Stromal cell of bone marrow (primary cell): ENCODE measurements at places on chromosomes 4 and X.

DNA sequence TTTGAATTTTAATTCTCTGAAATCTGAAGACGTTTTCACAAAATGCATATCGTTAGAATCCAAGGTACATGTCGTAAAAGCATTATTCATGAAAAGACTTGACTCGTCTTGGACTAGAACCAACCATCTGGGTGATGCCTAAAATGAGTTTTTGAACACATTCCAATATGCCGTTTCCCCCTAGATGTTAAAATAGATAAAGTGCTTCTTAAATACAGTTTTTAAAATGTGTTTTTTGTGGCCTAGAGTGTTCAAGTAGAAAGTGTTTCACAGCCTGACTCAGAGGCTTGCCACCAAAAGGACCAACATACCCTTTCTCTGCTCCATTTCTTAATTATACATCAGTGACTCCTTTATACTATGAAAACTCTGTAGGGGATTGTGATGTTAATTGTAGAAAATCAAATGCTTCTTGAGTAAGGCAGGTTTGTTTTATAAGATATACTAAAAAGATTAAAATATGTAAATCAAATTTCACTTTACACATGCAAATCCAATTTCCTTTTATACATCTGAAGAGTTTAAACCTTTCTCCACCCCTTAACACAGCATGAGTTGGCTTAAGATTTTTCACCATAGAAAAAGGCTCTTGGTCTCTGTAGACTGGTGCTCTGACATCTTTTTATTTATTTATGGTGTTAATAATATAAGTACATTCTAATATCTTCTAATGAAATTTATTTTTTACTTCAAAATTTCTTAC, 48.4 kb downstream of the PRKG2 start:
- peak; percentile 10 for DNase-seq

DNA sequence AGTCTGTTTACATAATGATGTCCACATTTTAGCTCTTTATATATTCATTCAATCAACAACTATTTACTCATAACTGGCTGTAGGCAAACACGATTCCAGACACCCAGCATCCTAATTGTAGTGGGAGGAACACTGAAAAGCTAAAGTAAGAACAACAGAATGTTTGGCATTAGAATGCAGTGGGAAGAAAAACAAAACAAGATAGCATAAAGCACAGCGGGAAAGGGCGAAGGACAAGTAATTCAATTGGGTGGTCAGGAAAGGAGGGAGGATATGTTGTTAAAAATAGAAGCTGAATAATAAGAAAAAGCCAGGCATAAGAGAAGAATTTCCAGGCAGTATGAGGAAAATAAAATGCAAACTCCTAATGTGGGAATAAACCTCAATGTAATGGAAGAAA, 189.5 kb upstream of the FAT4 start:
- no peak for DNase-seq

GRCh38 chrX:2781698-2782097, 29.9 kb downstream of the XG start:
- no peak for DNase-seq

DNA sequence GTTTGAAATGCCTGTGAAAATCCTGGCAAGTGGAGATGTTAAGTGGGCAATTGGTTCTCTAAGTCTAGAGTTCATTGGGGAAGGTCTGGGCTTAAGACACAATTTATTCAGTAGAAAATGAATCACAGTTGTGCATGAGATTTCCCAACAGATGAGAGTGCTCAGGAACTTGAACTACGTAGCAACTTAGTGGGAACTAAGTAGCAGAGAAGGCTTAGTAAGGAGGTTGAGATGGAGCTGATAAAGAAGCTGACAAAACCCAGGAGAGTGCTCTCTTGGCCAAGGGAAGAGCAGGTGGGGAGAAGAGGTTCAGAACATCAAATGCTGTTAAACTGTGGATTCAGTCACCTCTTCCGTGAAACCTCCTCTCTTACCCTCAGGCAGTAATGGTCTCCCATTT, 33.0 kb downstream of the AFF1 start:
- DNase-seq = no peak

- no peak for DNase-seq
Measured at GRCh38 chr4:41133454-41134018, 80.8 kb downstream of the APBB2 start.

DNA sequence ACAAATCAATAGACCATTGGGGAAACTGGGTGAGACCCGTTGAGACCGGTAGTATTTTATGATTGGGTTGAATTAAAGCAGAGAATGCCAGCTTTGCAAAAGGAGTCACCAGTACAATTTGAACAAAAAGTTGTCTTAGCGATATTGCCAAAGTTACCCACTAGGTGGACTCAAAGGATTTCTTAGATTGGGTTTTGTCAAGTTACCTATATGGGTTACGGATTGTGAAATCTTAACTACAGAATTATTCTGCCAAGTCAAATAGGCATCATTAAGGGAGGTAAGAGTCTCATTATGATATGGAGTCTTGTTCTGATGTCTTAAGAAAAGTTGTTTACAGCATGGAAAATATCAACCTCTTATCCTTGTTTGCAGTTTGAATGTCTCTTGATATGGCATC, 15.0 kb upstream of the CT47A1 start:
- no peak for DNase-seq

GRCh38 chrX:154775419-154776349, 13.0 kb downstream of the DKC1 start:
- DNase-seq = no peak

- no peak for DNase-seq
Measured at GRCh38 chrX:110163488-110163887, 154.4 kb downstream of the AMMECR1 start.

DNA sequence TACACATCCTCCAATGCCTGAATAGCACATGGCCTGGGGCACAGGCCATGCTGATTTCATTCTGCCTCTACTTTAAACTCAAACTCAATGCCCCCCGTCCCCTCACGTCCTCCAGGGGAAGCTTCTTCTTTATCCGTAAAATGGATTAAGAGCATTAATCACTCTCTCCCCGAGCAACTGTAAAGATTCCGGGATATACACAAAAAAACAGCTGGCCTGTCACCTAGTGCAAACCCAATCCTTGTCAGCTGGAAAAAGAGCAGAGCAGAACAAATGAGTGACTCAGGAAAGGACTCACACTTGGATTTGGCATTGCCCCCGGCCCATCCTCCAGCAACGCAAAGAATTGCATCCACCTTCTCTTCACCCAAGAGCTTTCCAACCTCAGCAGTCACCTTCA, 7.8 kb downstream of the QDPR start:
- DNase-seq = no peak

GRCh38 chr4:157013656-157014055, 42.1 kb upstream of the PDGFC start:
- no peak for DNase-seq

DNA sequence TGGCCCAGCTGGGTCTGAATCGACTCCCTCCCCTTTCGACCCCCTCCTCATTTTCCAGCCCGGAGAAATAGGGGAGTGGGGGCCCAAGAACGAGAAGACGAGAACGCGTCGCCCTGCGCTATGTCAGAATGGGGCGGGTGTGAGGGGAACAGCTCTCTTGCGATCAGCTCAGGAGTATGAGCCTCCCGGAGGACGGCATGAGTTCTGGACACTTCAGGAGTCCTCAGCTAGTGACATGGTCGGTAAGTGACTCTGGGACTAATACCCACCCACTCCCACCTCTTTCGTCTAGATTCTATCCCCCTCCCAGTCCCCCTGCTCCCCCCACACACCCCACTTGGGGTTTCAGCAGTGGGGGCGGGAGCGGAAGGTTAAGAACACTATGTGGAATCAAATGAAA, 944 bp downstream of the KLF8 start:
- no peak for DNase-seq

DNA sequence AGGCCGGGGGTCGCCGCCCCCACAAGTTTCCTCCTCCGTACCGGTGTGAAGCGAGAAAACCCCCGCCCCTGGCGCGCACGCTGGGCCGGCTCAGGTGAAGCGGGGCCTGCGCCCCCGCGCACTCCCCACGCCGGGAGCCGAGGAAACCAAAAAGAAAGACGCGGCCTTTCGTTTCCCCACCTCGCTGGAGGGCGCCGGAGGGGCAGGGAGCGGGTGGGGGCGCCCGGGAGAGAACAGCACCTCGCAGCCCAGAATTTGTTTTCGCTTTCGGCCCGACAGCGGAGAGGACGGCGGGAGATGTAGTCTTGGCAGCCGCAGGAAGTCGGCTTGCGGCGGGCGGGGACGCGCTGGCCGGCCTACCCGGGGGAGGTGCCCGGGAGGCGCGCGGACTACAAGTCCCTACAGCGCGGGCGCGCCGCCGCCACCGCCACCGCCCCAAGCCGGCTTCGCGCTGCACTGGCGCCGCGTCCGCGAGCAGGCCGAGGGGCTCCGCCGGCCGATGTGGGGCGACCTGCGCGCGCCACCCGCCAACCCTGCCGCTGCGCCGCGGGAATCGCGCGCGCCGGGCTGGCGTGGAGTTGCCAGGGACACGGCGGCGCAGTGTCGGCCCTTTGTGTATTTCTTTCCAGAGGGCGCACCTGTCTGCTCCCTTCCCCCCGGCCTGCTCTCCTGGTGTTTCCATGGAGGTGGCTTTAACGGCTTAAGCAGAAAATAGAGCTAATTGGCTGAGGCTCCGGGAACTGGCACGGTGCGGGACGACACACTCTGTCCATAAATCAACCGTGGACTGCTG, at the start of gene OTUD4:
TSS of gene OTUD4 (minus strand) at position 292 of the 793 bp plus-strand sequence. CDS start 616 bp downstream, outside the sequence.
- peak; percentile 90 for DNase-seq

GRCh38 chr4:5399790-5400421, 308.5 kb downstream of the EVC2 start:
- DNase-seq = no peak

GRCh38 chr4:75497133-75497532, 17.1 kb downstream of the RCHY1 start:
- no peak for DNase-seq

DNA sequence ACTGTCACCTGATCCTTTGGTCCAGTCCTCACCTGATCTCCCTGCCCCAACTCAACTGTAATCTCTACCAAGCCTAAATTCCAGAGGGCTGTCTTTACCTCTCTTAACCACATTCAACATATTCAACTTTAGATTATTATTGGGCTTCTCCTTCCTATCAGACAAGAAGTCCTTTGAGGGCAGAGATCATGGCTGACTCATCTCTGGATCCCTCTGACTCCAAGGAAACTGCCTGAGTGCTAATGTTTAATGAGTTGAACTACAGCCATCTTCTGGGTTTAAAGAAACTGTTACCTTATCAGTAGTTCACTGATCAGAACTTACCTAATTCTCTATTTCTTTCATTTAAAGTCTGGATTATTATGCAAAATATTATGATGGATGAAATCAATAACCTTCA, 135.7 kb downstream of the GPC3 start:
- DNase-seq = no peak

DNA sequence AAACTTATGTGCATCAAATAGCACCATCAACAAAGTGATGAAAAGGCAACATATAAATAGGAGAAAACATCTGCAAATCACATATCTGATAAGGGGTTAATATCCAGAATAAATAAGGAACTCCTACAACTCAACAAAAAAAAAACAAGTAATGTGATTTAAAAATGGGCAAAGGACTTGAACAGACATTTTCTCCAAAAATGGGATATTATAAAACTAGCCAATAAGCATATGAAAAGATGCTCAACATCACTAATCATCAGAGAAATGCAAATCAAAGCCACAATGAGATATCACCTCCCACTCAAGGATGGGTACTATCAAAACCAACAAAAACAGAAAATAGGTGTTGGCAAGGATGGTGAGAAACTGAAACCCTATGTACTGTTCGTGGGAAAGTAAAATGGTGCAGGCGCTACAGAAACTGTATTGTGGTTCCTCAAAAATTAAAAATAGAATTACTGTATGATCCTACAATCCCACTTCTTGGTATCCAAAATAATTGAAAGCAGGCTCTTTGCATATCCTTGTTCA, 2.4 kb downstream of the DNAJB14 start:
- DNase-seq = no peak

DNA sequence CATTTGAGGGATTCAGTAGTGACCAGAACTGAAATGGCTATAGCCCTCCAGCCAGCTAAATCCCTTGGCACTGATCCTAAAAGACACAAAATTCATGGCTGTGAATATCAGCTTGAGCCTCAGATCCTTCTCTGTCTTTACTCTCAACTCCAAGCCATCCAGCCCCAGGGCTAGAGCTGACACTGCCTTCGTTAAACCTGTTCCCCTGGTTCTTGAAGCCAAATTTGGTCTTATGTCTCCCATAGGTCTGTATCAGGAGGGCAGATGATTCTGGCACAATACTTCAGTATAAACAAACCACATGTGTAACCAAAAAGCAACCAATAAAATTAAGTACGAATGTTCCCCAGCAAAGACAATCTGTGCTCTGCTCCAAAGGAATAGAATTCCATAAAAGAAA, 78.0 kb downstream of the ANOS1 start:
- DNase-seq = no peak

- DNase-seq = peak; percentile 36
Measured at GRCh38 chr4:2811830-2812611, 19.1 kb downstream of the SH3BP2 start.

- no peak for DNase-seq
Measured at GRCh38 chrX:138928737-138929459, 217.4 kb upstream of the FGF13 start.

GRCh38 chr4:92651536-92651935, 347.8 kb downstream of the GRID2 start:
- no peak for DNase-seq

GRCh38 chr4:87840149-87840548, 7.4 kb downstream of the MEPE start:
- no peak for DNase-seq

- DNase-seq = no peak
Measured at GRCh38 chr4:188639479-188640100, 500.3 kb downstream of the TRIML1 start.

- no peak for DNase-seq
Measured at GRCh38 chrX:111101580-111101979, 5.6 kb downstream of the PAK3 start.

DNA sequence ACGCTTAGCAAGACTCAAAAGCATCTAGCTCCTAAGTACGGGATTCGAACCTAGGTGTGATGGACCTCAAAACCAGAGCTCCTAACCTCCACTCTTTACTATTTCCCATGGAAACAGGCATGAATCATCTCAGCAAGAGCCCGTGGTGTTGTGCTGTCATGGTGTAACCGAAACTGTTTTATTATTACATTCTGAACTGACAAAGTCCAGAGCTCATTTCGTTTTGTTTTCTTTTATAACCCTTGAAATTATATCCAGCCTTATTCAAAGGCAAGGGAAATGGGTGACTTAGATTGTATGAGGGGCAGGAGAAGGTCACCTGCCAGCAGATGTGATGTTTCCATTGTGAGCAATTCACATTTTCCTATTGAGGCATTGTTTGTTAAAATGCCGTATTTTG, 301.1 kb downstream of the FRMPD4 start:
- DNase-seq = no peak

DNA sequence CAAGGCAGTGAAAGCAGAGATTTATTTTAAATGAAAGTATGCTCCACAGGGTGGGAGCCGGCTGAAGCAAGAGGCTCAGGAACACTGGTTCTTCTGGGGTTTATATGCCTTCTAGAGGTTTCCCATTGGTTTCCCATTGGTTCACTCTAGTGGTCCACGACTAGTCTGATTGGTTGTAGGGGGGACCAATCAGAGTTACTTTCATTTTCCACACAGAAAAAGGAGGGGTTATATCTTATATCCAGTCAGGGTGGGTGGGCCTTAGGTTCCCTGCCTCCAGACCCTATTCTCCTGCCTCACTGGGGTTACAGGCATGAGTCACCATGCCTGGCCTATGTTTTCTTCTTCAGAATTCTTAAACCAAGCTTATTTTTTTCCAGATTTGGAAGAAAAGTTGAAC, 101.6 kb downstream of the KLHL8 start:
- peak; percentile 31 for DNase-seq

GRCh38 chr4:77240469-77241066, 83.6 kb downstream of the CCNG2 start:
- peak; percentile 19 for DNase-seq
